Pericardium fibroblast (primary cell): ENCODE measurements at places on chromosomes 3 and 15. TPM values are rescaled to one million over a fixed set of nuclear protein-coding genes. Genes with fewer than 3 reads are reported as not detected.

Gene MME
- total RNA-seq: 143 and 177 TPM in 2 replicates

Gene TPRA1
- total RNA-seq: 65.4 and 74.1 TPM in 2 replicates

Gene SEMA3B
- total RNA-seq: 10.6 and 16.0 TPM in 2 replicates

Gene TMIE
- not detected in 2 replicates for total RNA-seq

Gene COLQ
- total RNA-seq: 0.09 and 0.23 TPM in 2 replicates

Gene CRABP1
- not detected in 2 replicates for total RNA-seq

Gene IFT122
- 10.8 and 21.8 TPM in 2 replicates for total RNA-seq

Gene MEX3B
- 7.7 and 40.7 TPM in 2 replicates for total RNA-seq

Gene ITIH1
- not detected in 2 replicates for total RNA-seq

Gene CP
- 0.47 TPM in 1 of 2 replicates, not detected in the other for total RNA-seq

Gene MOBP
- not detected in 2 replicates for total RNA-seq

Gene SPINT1
- 0.09 and 0.58 TPM in 2 replicates for total RNA-seq

Gene ATP13A5
- total RNA-seq: not detected in 2 replicates

Gene ZNF774
- total RNA-seq: 0.09 and 0.12 TPM in 2 replicates

Gene WDR93
- total RNA-seq: not detected in 2 replicates

Gene COL6A5
- total RNA-seq: not detected in 2 replicates

Gene LRRIQ4
- not detected in 2 replicates for total RNA-seq

Gene PPP1R14D
- not detected in 2 replicates for total RNA-seq

Gene NAA50
- total RNA-seq: 54.8 and 106 TPM in 2 replicates

Gene ADAMTS17
- 1.5 and 2.1 TPM in 2 replicates for total RNA-seq

Gene FSD2
- total RNA-seq: not detected in 2 replicates

Gene IQCF5
- not detected in 2 replicates for total RNA-seq

Gene PTPRG
- 67.2 and 76.8 TPM in 2 replicates for total RNA-seq

Gene KIF15
- 0.94 and 2.0 TPM in 2 replicates for total RNA-seq

Gene SLMAP
- 22.5 and 24.8 TPM in 2 replicates for total RNA-seq

Gene CLSTN2
- 0.58 and 2.8 TPM in 2 replicates for total RNA-seq
